ENCODE measurements at places on chromosomes 2 and 18.

- DNase-seq: no peak
Observed at GRCh38 chr2:36701391-36701795, 4.9 kb downstream of the VIT start.

- no peak for DNase-seq
Observed at GRCh38 chr2:109321570-109321969, 192.6 kb downstream of the SH3RF3 start.

- no peak for DNase-seq
Observed at GRCh38 chr2:42921721-42922120, 129.3 kb upstream of the HAAO start.

- peak; percentile 55 for DNase-seq
Observed at GRCh38 chr2:121489911-121490583, 40.6 kb upstream of the RNU4ATAC start.

GRCh38 chr2:144453486-144454158, 66.3 kb downstream of the ZEB2 start:
- no peak for DNase-seq

DNA sequence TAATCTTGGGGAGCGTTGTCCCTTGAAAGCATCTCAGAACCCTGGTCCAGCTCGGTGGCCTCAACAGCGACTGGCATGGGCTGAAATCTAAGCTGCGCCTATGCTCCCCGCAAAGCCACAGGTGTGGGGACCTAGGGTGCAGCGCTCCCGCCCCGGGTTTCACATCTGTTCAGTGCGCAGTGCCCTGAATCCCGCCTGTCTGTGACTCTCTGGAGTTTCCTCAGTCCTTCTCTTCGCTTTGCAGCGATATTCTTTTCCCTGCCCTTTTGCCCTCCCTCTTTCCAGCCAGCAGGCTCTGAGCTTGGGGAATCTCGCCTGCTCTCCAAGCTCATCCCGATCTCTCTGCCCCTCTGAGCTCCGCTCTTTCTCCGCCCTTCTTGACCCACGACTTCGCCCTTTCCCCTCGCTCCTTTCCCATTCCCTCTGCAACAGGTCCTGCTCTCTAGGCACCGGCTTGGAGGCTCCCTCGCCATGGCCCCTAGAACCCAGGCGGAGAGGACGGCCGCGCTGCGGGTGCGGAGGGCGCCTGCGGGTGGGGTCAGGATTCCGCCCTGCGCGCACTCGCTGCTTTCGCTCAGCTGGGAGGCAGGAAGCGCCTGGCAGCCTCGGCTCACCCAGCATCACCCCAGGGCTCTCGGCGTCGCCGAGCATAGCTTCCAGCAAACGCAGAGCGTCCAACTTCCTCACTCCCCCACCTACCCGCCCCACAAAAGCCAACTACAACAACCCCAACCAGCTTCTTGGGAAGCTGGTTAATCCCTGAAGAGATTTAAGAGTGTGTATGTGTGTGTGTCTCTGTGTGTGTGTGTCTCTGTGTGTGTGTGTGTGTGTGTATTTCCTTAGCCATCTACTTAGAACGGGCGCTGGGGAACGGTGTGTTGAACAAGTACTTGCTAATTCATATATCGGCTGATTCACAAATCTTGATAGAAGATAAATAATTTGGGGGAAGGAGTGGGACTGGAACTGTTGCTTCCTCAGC, 1.1 kb downstream of the GRP start:
- no peak for DNase-seq

Measured in NCI-H1436 treated with DMSO at 0.1 percent for 48 hours (cell line).